ENCODE measurements at places on chromosomes 2 and 18. TPM values are rescaled to one million over a fixed set of nuclear protein-coding genes. Genes with fewer than 3 reads are reported as not detected.

The DNAJC5G gene
- total RNA-seq, result not detected

The ATG9A gene
- 49.1 TPM for total RNA-seq

The TEKT4 gene
- not detected for total RNA-seq

The MOGAT1 gene
- not detected for total RNA-seq

The EML6 gene
- 2.4 TPM for total RNA-seq

The CASP10 gene
- 23.5 TPM for total RNA-seq

The DSEL gene
- total RNA-seq, result 0.39 TPM

The OSR1 gene
- total RNA-seq, result not detected

The CNDP1 gene
- 0.32 TPM for total RNA-seq

The SRD5A2 gene
- total RNA-seq, result not detected

The MAP3K19 gene
- not detected for total RNA-seq

The VAMP5 gene
- total RNA-seq, result 68.0 TPM

The SAG gene
- not detected for total RNA-seq

The LONRF2 gene
- not detected for total RNA-seq

The THUMPD2 gene
- 14.0 TPM for total RNA-seq

The CCDC178 gene
- not detected for total RNA-seq

The VWC2L gene
- not detected for total RNA-seq

The WNT10A gene
- total RNA-seq, result 6.1 TPM

The ARHGAP25 gene
- 37.7 TPM for total RNA-seq

The ITGB6 gene
- not detected for total RNA-seq

The COL3A1 gene
- 0.16 TPM for total RNA-seq

The LOXHD1 gene
- total RNA-seq, result 0.10 TPM

The CD8B2 gene
- not detected for total RNA-seq

The CDH7 gene
- not detected for total RNA-seq

The IL36G gene
- not detected for total RNA-seq

The MC4R gene
- total RNA-seq, result not detected
